ENCODE measurements at places on chromosomes 1 and 21. TPM values are rescaled to one million over a fixed set of nuclear protein-coding genes. Genes with fewer than 3 reads are reported as not detected.

- DNase-seq, result no peak
Measured at GRCh38 chr1:37055631-37056030, 21.3 kb upstream of the GRIK3 start.

ZBTB18 gene
- total RNA-seq, result 10.6 TPM

SYTL1 gene
- total RNA-seq, result 221 TPM

GRCh38 chr1:81690676-81691453 is 109.9 kb upstream of the ADGRL2 start:
- DNase-seq, result no peak
